GM23338 (cell line): ENCODE measurements at places on chromosomes 7 and 10. TPM values are rescaled to one million over a fixed set of nuclear protein-coding genes. Genes with fewer than 3 reads are reported as not detected.

- no peaks in the 10 kb centered on the region for H3K36me3 ChIP-seq
- H3K27ac ChIP-seq, result no peak overlapping the region
- no peaks in the 10 kb centered on the region for H3K4me1 ChIP-seq
Observed at GRCh38 chr7:34747176-34747781, 89.3 kb downstream of the NPSR1 start.

- no peaks in the 10 kb centered on the region for H3K4me1 ChIP-seq
- no peak overlapping the region for H3K4me3 ChIP-seq
- H3K27ac ChIP-seq, result no peak overlapping the region
- no peaks in the 10 kb centered on the region for H3K36me3 ChIP-seq
- no peak for DNase-seq
Observed at GRCh38 chr10:127522298-127522697, 26.8 kb upstream of the NPS start.

GRCh38 chr7:101990811-101991418, 173.5 kb downstream of the CUX1 start:
- no peaks in the 10 kb centered on the region for H3K36me3 ChIP-seq
- DNase-seq, result no peak
- H3K4me3 ChIP-seq, result no peak overlapping the region
- H3K4me1 ChIP-seq, result peaks cover 10% of the 10 kb centered on the region
- H3K27ac ChIP-seq, result no peak overlapping the region
- H3K27me3 ChIP-seq, result no peaks in the 10 kb centered on the region

Gene ABCA13
- total RNA-seq, result 0.16 and 0.21 TPM in 2 replicates

GRCh38 chr10:125160856-125161706, 718 bp upstream of the CTBP2 start:
- H3K36me3 ChIP-seq, result no peaks in the 10 kb centered on the region
- H3K4me1 ChIP-seq, result peaks cover 24% of the 10 kb centered on the region
- no peaks in the 10 kb centered on the region for H3K27me3 ChIP-seq
- peak overlapping the region; percentile 88 for H3K4me3 ChIP-seq
- H3K27ac ChIP-seq, result peak overlapping the region; percentile 99

DNA sequence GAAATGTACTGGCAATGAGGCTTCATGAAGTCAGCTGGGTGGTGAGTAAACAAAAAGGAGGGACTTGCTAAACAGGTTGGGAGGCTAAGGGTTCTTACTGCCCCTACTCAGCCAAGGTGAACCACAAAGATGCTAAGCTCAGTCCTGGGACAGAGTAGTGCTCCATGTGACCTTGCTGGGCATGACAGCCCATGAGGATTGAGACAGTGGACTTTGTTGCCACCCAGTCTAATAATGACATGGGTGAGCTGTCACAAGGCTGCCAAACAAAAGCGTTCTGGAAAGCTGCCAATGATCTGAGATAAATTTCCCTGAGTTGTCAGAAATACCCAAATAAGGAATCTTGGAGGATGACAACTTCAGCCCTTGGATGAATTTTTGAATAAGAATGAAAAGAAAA, 75.2 kb downstream of the CLEC2L start:
- H3K4me1 ChIP-seq, result no peaks in the 10 kb centered on the region
- H3K27ac ChIP-seq, result no peak overlapping the region
- H3K27me3 ChIP-seq, result no peaks in the 10 kb centered on the region

DNA sequence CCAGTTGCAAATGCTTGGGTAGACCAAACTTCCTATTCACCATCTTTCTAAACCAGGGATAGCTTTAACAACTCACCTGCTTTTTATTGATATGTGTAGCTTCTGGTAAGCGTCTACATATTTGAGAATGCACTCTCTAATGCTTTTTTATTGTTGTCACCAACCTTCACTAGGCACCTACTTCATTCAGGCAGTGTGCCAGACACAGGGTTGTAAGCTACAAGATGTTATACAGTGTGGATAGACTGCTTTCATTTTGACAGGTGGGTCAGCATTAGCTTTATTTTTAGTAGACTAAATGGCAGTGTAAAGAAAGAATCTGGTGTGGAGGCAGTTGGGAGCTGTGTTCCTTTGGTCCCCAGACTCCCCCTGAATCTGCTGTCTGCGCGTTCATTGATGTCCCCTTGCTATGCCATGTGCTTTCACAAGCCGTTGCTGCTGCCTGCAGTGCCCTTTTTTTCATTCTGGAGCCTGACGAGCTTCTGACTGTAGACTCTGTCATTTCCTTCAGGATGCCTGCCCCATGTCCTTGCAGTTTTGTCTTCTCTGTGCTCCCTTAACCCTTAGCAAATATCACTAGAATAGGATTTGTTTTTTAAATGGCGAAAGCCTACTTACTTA, 32.1 kb downstream of the NRF1 start:
- no peak for DNase-seq
- H3K36me3 ChIP-seq, result no peaks in the 10 kb centered on the region
- H3K4me3 ChIP-seq, result no peak overlapping the region
- H3K27ac ChIP-seq, result no peak overlapping the region; the same call in 1 of the 2 replicates
- no peaks in the 10 kb centered on the region for H3K27me3 ChIP-seq
